ENCODE measurements at places on chromosomes 5 and 9.

DNA sequence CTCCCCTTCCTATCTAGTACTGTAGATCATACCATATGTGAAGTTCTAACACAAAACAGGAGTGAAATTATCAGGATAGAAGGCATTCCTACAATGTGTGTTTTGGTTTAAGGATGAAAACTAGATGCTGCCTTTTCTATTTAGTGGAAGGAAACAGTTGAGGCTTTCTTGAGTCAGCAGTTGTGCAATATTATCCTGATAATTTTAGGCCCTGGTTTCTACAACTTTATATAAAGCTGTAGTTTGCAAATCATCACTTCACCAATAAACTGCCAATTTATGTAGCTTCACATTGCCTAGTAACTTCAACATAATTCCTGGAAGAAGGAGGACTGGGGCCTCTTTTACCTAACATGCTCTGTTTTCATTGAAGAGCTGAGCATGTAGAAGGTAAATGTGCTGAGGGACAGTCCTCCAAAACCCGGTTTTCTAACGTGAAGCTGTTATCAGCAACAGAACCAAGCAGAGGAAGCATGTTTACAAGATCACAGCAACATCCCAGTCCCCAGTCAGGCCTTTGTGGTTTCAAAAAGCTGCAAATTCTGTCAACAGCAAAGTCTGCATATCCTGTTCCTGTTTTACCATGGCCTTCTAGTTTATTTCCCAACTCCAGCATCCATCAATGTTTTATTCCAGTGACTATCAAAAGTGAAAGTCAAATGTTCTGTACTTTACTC is 513.4 kb upstream of the MEF2C start:
- no peak for DNase-seq

GRCh38 chr9:134004881-134005280 is 12.8 kb upstream of the VAV2 start:
- DNase-seq = no peak

DNA sequence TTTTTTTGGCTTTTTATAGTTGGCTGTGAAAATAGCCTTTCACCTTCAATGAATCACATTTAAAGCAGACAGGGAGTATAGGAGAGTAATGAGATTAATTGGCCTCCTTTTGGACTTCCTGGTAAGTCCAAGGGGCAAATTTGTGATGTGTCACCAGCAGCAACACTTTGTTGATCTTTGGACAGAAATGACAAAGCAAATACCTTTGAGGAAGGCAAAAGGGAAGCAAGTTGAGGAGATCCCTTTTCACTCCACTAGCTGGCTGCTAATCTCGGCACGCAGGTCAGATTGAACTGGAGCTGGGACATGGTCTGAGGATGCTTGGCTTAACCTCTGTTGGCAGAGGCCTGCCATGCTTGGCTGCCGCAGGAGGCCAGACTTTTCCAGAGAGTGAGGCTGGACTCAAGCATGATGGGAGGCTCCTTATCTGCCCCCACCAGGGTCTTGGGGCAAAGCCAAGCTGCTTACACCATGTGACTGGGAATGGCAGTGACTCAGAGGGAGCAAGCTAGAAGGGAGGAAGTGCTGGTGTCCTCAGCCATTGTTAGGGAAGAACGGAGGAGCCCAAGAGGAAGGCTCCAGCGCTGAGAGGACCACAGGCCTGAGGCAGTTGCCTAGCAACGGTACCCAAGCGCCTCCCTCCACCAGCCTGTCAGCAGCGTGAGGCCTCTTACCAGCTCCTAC is 174.5 kb upstream of the MAP1B start:
- no peak for DNase-seq

GRCh38 chr9:108162664-108163063 is 673.1 kb upstream of the KLF4 start:
- DNase-seq = no peak
